Right ventricle myocardium superior (tissue), 1 donor: ENCODE measurements at places on chromosomes 5 and 9.

- DNase-seq = no peak
These were observed 96.3 kb upstream of the VCAN start for GRCh38 chr5:83375049-83375745.

DNA sequence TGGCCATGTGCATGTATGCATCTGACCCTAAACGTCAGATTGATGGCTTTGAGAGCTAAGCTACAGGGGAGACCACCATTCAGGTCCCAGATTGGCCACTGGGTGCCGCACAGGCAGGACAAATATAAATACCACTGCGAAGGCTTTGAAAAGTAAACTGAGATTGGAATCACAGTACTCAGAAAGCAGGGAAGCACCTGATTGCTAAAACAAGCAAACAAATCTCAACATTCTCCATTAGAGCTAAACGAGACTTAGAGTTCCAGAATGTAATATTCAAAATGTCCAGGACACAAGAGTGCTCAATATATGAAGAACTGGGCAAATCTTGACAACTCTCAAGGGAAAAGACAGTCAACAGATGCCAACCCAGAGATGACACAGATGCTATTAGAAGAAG is 61.0 kb upstream of the GFPT2 start:
- DNase-seq = no peak

DNA sequence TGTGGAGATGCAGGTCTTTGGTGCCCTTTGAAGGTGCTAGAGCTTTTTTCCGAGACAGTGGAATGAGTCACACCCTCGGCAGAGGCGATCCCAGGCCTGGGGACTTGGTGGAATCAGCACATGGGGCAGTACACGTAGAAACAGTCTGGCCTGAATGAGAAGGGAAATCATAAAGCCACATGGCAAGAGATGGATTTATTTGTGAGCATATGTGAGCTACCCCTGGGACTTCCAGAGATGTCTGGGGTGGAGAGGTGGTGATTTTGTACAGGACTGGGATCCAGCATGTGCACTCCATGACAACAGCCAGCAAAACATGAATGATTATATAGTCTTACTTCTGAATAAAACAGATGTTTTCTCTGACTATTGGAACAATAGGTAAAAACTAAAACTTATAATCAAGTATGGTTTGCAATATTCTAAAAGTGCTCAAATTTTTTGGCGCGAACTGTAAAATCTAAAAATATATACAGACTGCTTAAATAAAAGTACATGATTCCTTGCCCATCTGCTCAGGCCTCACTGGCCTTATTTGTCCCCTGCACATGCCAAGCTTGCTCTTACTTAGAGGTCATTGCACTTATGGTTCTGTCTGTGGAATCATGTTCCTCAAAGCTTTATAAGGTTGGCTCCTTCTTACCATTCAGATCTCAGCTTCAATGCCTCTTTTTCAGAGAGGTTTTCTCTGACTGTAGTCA is 54.7 kb upstream of the SMARCA2 start:
- no peak for DNase-seq

DNA sequence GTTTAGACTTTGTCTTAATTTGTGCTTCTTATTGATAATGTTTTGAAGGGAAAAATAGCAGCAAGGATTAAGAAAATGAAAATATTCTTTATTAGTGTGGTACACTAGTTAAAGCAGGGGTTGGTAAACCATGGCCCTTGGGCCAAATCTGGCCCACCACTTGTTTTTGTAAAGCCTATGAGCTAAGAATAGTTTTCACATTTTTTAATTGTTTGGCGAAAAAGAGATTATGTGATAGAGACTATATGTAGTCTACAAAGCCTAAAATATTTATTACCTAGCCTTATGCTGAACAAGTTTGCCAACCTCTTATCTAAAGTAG is 57.2 kb downstream of the KCNN2 start:
- DNase-seq = no peak

DNA sequence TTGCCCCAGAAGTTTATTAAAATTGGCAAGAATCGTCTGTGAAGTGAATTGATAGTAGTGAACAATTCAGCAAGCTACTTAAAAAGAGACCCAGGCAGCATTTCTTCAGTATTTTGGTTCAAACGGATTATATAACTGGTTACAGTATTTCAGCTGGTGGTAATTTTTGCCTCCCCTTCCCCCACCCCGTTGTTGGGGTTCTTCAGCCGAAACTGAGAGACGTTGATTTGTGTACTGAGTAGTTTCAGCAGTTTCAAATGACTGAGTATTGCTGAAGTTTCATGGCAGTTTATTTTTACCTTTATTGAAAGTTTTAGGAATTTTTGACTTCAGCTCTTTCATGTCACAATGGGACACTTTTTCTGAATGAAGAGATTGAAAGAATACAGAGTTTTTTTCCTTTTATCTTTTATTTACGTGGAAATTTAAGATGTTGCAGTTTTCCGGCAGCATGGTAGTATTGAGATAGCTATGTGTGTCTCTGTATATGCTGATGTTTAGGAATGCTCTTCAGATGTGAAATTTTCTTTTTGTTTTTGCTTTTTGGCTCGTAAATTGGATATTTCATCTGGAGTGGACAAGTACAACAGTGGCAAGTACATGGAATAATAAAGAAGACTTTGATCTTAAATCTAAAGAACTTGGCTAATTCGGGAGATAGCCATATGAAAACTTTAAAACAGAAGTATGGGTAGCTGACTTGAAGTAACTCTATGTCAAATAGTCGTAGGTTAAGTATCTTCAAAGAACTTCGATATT is 1.9 kb downstream of the GPBP1 start:
- no peak for DNase-seq

DNA sequence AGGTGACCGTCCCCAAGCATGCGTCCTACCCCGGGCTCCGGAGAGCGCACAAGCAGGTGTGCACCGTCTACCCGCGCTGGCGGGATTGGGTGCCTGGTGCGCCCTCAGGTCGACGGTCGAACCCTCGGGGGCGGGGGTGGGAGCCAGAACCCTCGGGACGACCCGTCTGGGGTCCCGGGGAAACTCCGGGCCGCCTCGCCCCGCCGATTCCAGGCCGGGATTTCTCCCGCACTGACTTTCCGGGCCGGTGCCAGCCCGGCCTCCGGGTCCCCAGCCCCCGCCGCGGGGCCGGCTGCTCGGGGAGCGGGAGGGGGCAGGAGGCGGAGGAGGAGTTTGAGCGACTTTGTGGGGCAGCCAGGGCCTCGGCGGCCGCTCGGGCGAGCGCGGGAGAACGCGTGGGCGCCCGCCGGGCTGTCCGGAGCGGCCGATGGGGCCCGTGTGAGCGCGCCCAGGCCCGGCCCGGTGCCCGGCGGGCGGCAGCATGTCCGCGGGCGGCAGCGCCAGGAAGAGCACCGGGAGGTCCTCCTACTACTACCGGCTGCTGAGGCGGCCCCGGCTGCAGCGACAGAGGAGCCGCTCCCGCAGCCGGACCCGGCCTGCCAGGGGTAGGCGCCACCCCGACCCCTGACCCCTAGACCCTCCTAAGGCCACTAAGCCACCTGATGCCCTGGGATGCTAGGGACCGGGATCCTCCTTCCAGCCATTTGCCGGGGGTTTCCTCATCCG is at the start of gene DAB2IP:
DAB2IP (plus strand) TSS at position 340 of the 726 bp plus-strand sequence; CDS start at position 482, 142 bp downstream.
- DNase-seq = peak; percentile 77

DNA sequence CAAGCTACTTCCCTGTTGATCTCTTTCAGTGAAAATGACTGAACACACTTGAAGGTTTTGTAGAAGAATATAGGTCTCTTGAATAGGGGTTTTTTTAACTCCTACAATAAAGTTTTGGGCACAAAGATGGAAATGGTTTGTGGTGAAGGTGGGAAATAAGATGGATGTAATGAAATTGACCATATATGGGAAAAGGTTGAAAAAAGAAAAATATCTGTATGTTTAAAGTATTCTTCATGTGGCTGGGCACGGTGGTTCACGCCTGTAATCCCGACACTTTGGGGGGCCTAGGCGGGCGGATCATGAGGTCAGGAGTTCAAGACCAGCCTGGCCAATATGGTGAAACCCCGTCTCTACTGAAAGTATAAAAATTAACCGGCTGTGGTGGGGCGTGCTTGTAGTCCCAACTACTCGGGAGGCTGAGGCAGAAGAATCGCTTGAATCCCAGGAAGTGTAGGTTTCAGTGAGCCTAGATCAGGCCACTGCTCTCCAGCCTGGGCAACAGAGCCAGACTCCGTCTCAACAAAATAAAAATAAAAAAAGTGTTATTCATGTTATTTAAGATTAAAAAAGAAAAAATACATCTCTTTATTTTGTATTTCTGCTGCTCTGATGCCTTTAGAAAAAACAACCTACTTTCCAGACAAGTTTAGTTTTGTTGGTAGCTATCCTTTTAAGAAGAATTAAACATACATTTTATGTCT is 2.2 kb downstream of the RBM27 start:
- DNase-seq = no peak

DNA sequence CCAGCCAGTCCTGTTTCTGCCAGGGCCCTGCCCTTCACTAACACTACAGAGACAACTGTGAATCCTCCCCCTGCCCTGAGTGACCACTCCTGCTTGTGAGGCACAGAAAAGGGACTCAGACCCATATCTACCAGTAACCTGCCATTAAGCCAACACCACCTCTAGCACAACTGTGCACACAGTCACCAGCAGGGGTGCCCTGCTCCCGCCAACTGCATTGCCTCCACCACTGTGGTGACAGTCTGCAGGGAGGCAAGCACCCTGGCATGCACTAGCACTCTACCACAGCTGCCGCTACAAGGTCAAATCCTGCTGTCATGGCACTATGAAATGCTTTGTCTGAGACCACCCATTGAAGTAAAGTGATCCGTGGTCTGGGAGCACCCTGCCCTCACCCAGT is 1028.5 kb upstream of the CDH9 start:
- DNase-seq = no peak

DNA sequence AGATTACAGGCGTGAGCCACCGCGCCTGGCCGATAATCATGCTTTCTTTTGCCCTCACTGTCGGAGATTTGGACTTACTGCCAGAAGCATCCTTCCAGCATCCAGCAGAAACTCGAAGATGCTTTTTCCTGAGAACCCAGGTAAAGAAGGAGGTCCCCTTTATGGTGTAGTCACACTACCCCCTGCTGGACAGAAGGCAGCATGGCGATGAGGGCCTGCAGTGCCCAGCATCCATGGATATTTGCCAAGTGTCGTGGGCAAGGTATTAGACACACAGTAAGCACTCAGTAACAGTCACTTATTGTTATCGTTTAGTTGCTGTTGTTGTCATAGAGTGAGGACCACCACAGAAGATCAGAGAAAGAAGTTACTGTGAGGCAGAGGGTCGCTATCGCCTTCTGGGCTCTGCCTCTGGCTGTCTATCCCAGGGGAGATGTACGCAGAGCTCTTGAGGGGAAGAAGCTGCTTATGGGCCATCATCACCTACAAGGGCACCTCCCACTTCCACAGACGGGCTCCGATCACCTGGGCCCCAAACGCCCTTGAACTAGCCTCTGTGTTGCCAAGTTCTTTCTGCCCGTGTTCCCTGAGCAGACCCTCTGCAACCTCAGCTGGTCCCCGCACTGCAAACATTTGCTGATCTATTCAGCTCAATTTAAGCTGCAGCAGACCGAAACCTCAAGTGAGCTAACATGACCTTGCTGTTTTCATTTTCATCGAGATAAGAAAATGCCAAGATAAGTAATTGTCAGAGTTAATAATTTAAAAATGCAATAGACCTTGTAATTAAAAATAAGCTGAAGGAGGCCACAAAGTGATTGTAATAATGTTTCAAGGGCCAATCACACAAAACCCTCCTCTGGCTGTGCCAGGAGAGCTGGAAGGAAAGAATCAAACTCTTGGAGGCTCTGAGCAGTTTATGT is 23.9 kb downstream of the C5orf15 start:
- DNase-seq = no peak

- DNase-seq = no peak
These were observed 68.0 kb upstream of the IL7R start for GRCh38 chr5:35788724-35789123.

- DNase-seq = no peak
These were observed 20.4 kb downstream of the CNOT8 start for GRCh38 chr5:154878642-154879335.

DNA sequence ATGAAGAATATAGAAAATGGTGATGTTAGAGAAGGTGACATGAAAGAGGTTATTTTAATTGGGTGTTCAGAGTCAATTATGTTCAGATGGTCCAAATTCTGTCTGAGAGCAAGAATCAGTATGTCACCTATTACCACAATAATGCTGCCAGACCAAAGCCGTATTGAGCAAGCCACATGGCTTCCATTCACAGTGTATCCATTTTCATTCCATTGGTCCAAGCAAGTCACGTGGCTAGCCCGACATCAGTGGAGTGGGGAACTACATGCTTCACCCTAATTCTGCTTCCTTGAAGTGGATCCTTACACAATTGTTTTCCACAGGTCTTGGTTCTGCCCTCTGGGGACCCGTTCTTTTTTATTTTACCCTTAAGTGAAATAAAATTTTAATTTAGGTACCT is 413.5 kb downstream of the EBF1 start:
- no peak for DNase-seq

DNA sequence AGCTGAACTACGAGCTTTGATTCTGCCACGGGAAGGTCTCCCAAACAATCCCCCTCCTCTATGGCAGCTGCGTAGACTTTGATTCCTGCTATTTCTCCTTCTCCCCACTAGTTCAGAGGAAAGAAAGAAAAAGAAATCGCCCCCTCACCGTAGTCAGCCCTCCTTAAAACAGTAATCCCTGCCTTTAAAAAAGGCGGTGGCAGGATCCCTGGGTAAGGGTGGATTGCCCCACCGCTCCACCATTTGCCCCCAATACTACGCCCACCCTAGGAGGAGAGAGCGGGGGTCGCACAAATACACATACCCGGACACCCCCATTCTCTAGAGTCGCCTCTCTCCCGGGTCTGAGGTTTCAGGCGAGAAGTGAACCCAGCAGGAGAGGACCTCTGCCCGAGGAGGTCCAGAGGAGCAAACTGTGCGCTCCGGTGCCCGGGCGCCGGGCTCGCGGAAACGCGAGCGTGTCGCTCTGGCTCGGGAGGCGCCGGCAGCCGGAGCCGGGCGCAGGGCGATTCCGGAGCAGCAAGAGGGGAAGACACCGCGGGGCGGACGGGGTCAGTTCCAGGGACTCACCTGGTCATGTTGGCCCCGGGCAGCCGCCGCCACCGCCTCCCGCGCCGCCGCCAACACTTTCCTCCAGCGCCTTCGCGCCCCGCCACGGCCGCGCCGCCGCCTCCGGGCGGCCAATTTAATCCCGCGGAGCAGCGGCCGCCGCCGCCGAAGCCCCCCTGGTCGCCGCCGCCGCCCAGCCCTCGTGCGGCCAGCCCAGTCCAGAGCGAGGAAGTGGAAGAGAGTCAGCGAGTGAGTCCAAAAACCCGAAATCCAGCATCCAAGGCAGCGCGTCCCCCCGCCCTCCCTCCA is 1057.7 kb upstream of the DMAC1 start:
- DNase-seq = peak; percentile 51

GRCh38 chr5:108703313-108703712 is 44.4 kb upstream of the FER start:
- DNase-seq = no peak

- no peak for DNase-seq
These were observed 66.5 kb upstream of the TTC23L start for GRCh38 chr5:34772267-34773098.

GRCh38 chr9:135476561-135477355 is 2.8 kb upstream of the PPP1R26 start:
- no peak for DNase-seq

GRCh38 chr5:150301901-150302300 is 804 bp downstream of the ARSI start:
- no peak for DNase-seq

GRCh38 chr5:1105350-1106265 is 6.3 kb downstream of the SLC12A7 start:
- no peak for DNase-seq
